ENCODE measurements at places on chromosomes 3 and 15. TPM values are rescaled to one million over a fixed set of nuclear protein-coding genes. Genes with fewer than 3 reads are reported as not detected.

Gene LTK
- total RNA-seq: not detected

Gene CFAP44
- 0.52 TPM for total RNA-seq

Gene PLCB2
- total RNA-seq: not detected

Gene PAK6
- total RNA-seq: not detected

Gene H1-8
- not detected for total RNA-seq

Gene CD200R1
- not detected for total RNA-seq

Gene MUSTN1
- not detected for total RNA-seq

Gene PDZRN3
- total RNA-seq: 33.1 TPM

Gene RBP2
- not detected for total RNA-seq

Gene ITIH1
- total RNA-seq: not detected

Gene ZNF592
- 13.8 TPM for total RNA-seq
